Progenitor cell of endocrine pancreas (in vitro differentiated cells): ENCODE measurements at places on chromosomes 4 and X. TPM values are rescaled to one million over a fixed set of nuclear protein-coding genes. Genes with fewer than 3 reads are reported as not detected.
A peak's percentile ranks its signal among the peaks of the same experiment; 100 is the strongest.

DNA sequence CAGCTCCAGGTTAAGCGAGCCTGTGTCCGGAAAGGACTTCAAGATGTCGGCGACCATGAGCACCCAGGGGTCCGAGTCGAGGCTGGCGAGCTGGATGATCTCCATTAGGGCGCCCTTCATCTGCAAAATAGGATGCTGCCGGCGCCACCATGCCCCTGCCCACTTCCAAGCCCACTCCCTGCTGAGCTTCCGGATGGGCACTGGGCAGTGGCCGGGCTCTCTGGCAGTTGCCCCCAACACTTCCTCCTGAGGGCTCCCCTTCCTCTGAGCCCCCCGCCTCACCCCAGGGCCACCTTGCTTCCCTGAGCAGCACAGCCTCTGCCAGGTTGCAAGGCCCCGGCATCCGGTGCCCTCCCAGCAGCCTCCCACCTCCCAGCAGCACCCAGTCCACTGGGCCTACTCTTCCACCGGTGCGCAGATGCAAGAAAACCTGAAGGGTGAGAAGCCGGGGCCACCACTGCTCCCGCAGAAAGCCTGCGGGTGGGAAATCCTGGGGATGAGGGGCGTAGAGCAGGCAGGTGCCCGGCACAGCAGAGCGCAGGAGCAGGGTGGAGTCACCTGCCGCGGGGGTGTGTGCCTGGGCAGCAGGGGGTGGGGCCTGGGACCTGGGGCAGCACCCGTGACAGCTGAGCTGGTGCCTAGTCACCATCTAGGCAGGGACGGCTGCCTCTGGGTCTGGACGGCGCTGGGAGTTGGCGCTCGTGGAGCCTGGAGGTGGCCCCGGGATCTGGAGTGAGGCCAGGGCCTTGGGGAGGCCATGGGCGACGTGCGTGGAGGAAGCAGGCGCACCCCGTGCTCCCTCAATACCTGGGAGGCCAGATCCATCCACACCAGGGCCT, 17.0 kb downstream of the NELFA start:
- no peak for DNase-seq

DNA sequence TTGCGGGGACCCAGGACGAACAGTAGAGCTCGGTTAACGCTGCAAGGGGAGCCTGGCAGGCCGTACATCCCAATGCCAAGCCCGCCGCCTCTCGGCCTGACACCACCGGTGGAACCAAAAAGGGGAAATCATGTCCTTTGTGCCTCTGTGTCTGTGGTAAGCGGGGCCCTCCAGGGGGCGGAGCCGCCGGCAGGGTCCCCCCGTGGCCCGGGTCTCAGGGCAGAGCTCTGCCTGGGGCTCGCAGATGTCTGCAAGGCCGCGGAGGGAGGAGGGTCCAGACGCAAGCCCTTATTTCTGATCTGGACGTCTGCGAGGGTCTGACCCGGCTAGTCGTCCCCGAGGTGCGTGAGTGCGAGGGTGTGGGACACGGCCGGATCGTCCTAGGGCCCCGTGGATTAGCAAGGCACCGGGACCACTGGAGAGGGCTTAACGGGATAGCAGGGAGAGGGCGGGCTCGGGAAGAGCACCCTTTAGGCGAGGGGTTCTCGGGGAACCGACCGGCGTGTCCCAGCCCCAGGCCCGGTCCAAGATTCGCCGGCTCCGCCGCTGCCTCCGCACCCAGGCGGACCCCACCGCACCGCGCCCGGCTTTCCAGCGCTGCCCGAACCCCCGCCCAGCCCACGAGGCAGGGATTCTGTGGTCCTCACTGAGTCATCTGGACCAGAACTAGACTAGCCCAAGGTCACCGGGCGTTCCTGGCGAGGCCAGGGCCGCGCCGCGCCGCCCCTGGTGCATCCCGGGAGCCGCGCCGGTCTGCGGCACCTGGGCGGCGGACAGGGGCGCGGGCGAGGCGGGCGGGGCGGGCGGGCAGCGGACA, 863 bp upstream of the FAM193A start:
- peak; percentile 51 for DNase-seq

USP46 gene
- 33.1 and 33.6 TPM in 2 replicates for total RNA-seq

GRCh38 chrX:46910415-46910814, 1.8 kb upstream of the JADE3 start:
- DNase-seq, result no peak

MEPE gene
- not detected in 2 replicates for total RNA-seq

GRCh38 chr4:7753271-7753670, 186.4 kb downstream of the AFAP1 start:
- DNase-seq, result no peak
